ENCODE measurements at places on chromosomes 13 and 19. TPM values are rescaled to one million over a fixed set of nuclear protein-coding genes. Genes with fewer than 3 reads are reported as not detected.

GRCh38 chr13:38766799-38767198, 79.9 kb downstream of the FREM2 start:
- no peak for DNase-seq

GRCh38 chr19:39745643-39746042, 7.8 kb upstream of the CLC start:
- DNase-seq = no peak

The ILF3 gene
- 223 TPM for total RNA-seq

The CRYL1 gene
- total RNA-seq = 19.4 TPM

The DCT gene
- total RNA-seq = not detected

- DNase-seq = no peak
Measured at GRCh38 chr13:44281252-44282000, 92.2 kb upstream of the SERP2 start.

DNA sequence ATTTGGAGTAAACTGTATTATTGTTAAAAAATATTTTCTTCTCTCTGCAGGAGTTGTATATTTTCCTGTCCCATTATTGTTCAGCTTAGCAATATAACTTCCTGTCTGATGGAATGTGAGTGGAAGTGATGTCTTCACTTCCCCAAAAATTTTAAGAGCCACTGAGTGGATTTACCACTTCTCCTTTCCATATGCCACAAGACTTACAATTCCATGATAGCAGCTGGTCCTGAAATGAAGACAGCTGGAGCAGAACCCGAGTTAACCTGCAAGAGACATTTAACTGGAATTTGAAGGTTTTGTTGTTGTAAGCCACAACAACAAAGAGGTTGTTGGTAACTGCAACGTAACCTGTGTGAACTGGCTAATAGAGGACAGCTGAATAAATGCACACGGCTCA, 23.4 kb upstream of the TBC1D4 start:
- no peak for DNase-seq

GRCh38 chr19:41888926-41889325, 5.9 kb downstream of the ARHGEF1 start:
- no peak for DNase-seq

The VAV1 gene
- total RNA-seq = not detected

DNA sequence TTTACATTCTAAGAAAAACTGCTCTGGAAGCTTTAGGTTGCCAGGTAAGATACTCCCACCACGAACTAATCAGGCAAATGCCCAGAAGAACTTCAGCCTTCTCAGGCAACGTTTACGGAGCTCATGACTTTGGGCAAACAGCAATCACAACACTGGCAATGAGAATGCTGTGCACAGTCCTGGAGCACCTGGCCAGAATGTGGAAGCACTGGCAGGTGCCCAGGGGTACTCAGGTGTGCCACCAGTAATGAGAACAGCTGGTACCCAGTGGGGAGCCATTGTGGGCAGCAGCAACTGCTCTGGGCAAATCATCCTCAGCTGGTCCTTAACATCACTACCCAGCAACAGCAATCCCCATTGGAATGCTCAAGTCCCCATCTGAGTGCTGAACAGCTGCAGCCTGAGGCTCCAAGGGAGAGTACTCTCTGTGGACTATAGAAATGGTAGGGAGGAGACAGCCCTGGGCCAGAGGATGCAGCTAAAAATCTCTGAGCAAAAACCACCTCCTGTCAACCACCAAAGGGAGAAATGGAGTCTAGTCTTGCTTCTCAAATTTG, 210.0 kb downstream of the FOXO1 start:
- DNase-seq = no peak

The PSG11 gene
- not detected for total RNA-seq

The KCNK6 gene
- total RNA-seq = 11.9 TPM

DNA sequence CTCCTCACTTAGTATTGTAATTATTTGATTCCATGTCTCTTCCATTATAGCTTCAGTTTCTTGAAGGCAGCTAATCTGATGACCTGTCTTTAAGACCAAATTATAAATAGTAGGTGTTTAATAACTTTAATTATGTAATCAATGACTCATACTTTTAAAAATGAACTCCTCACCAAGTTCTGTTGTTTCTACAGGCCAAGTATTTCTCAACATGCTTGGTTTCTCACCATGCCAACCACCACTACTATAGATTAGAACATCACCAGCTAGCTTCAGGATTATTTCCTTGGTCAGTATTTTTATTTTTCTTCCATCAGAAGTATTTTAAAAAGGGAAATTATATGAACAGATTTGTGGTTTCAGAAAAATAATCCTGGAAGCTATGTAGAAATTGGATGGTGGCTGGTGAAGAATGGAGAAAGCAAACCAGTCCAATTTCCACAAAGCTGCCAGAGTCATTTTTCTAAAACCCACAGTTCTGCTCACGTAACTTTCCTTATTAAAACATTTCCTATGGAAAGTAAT, 237.7 kb upstream of the DACH1 start:
- no peak for DNase-seq

The ZNF808 gene
- total RNA-seq = 22.8 TPM

The C1QTNF9B gene
- not detected for total RNA-seq

The DCLK1 gene
- 7.8 TPM for total RNA-seq

The OR7C1 gene
- not detected for total RNA-seq

DNA sequence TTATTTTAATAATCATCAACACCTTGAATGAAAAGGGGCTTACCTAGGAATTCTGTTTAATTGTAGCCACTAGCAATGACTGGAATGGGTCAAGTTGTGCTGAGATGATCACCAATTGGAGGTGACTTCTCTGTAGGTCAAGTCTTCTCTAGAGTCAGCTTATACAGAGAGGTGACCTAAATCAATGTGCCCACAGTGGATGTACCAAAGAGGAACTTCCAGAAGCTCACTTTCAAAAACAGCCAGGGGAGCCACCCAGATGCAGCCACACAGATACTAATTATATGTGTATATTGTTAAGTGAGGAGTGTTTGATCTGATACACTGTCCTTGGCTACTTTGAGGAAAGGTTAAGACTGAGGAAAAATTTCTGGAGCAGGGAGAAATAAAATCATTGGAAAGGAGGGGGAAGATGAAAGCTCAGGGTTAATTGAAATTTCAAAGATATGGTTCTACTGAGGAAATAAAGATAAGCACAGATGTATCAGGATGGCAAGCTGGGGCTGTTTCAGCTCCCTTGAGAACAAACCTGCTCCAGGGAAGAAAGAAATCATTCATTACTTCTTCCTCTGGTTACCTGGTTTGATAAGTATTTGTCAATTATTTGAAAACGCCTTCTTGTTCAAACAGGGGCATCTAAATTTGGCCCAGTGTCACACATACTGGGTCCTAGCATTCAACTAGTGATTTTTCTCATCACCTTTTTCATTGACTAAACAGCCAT, 5.1 kb downstream of the GPR183 start:
- no peak for DNase-seq

DNA sequence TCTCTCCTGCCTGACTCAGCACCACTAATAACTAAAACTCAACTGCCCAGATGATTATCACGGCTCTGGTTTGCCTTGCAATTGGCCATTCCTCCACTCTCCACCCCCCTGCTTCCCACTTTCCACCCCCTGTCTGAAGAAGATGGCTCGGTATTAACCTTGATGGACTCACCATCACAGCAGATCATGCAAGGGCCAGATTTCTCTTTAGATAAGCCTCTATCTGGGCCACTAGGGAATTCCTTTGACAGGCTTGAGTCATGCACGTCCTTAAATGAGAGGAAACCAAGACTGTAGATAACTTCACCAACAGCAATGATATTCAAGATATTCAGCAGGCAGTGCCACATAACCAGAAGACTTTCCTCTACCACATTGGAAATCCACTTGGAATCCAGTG, 131.1 kb upstream of the NBEA start:
- no peak for DNase-seq

- no peak for DNase-seq
Measured at GRCh38 chr13:48155848-48156247, 60.9 kb upstream of the MED4 start.

DNA sequence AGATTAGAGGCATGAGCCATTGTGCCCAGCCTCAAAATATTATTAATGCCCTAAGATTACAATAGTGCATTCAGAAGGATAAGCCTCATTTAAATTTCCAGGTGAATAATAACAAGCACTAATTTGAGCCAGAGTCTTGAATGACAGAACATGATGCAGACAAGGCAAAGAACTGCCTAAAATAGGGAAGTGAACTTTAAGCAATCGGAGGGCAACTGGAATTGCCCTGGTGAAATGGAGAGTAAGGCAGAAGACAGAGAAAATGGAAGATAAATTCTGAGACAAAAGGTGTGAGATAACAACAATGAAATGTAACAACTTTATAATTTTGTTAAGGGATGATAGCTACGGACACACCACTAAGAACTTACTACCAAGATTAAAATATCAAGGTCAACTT, 199.9 kb downstream of the DIAPH3 start:
- no peak for DNase-seq

The TUBB4A gene
- total RNA-seq = not detected

- no peak for DNase-seq
Measured at GRCh38 chr19:18322318-18322758, 538 bp downstream of the LSM4 start.

The FBXO27 gene
- 4.4 TPM for total RNA-seq

- DNase-seq = no peak
Measured at GRCh38 chr19:42288387-42288786, 13.5 kb upstream of the PRR19 start.

Data from osteocyte (in vitro differentiated cells).